ENCODE measurements at places on chromosomes 5 and 9.

DNA sequence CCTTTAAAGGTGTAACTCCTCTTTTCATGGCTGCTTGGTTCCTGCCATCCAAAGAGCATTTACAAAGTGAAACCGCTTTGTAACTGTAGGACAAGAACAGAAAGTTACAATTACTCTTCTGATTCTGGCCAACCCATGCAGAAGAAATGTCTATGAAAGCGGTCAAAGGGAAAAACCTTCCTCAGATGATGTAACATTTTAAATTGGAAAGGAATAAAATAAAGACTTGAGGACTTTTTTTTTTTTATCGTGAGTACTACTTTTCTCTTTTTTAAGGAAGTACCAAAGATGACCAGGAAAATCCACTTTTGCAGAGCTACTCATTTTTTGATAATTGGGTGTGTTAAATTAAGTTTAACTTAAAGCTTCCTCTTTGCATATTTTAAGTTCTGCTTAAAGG is 13.0 kb upstream of the C9orf72 start:
- no peak for DNase-seq

DNA sequence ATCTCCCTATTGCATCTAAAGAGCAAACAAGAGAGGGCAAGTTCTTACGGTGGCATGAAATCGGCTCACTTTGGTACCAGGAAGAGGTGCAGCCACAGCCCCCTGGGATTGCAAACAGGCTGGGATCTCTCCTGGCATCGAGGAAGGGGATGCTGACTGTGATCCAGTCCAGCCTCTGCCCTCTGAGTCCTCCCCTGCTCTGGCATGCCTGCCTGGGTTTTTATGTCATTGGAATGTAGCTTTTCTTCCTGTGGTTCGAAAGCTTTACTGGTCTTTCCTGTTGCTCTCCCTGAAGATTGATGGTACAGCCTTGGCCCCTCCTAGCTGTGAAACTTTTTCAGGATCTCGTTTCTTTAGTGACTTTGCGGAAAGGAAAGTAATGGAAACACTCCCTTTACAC is 6.6 kb downstream of the SLC46A2 start:
- no peak for DNase-seq

- no peak for DNase-seq
Observed at GRCh38 chr5:132003982-132004381, 7.5 kb downstream of the ACSL6 start.

- DNase-seq = no peak
Observed at GRCh38 chr9:112422417-112423148, 42.7 kb downstream of the HSDL2 start.

DNA sequence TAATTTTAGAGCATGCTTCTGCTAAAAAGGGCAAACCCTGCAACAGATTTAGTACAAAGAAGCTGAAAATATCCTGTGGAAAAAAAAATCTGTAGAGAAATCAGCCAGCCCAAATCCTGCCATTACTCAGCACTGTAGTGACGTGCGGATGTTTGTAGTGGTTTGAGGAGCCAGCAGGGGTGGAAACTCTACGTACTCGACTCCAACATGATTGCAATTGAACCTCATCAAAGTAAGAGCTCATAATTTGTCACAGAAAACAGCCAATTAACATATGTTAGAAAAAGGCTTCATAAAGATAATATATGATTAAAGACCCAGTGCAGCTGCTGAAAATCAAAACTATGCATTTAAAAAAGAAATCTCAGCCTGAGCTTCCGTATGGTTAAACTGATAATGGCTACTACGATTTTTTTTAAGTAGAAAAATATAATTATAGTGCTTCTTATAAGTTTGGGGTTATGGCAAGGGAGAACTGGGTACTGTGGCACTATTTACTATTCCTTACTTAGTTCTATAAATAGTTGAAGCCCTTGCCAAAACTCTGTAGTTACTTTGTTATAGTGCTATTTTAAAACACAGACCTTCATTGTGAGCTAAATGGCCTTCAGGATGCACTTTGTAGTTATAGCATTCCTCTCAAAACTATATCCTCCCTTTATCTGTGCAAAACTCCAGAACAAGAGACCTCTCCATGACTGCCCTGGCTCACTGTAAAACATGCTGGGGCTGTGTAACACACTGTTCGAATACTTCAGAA is 49.4 kb downstream of the MEF2C start:
- DNase-seq = no peak

DNA sequence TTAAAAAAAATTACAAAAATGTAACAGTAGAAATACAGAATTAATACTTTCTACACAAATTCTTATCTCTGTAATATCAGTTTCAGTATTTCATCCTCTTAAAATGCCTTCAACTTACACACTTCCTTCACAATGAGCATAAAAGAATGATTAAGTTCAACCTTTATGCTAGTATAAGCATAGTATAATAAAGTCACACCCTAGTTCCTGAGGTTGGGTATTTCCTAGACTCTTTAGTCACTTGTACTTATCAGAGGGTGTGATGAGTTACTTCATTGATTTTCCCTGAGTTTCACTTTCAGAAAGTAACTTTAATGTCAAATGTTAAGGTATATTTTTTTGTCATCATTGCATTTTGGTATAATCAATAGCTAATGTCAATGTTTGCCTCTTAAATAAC is 302.4 kb downstream of the PDE4D start:
- DNase-seq = no peak

- DNase-seq = no peak
Observed at GRCh38 chr5:173757403-173758209, 130.5 kb upstream of the CPEB4 start.

GRCh38 chr9:98709968-98710965 is 1.5 kb upstream of the GABBR2 start:
- no peak for DNase-seq

DNA sequence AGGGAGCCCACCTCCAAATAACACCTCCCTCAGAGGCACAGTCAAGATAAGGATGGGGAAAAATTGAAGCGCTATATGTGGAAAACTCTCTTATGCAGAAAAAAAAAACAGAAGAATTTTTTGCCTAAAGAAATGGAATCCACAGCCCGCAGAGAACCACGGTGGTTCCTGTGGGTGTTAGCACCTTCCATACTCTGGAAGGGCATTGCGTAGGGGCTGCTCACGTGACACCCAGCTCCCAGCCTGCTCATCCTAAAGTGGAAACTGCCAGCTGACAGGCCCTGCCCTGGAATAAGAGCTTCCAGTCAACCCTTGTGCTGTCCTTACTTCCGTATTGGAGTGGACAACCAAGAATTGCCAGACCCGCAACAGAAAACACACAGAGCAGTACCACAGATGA is 142.5 kb downstream of the FSTL4 start:
- DNase-seq = no peak

DNA sequence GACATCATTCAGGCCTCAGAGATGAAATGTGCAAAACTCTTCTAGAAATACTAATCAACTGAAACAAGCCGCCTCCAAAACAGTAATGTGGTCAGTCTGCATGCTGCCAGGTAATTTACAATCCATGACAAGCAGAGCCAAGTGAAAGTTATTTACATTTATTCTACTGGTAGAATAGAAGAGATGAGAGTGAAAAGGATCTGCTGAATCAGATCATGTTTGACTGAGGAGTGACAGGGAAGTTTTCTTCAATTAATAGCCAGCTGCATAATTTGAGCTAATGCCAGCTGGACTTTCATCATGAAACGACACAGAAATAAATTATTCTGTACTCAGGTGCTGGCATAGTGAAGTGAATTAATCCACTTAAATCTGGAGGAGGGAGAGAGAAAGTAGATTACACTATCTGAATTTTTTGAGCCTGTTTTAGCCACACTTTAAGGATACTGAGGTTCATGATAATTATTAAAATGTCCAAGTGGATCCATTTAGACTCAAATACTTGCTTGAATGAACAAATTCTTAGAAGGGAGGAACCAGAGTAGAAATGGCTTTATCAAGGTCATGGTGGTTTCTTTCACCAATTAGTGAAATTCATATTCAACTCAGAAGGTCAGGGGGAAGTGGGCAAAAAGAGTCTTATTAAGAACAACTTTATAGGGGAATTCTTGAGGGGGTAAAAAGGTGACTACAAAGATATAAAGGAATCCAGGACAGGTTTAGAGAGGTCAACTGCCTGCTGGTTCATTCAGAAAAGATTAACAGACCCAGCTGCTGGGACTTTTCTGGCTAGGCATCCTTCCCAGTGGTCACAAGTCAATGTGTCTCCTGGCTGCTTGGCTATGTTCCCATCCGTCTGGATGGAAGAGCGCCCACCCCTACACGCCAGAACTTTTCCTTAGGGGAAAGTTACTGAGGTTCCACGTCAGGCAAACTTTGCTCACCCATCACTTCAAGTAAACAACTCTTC is 350.4 kb downstream of the PDE4D start:
- DNase-seq = no peak

DNA sequence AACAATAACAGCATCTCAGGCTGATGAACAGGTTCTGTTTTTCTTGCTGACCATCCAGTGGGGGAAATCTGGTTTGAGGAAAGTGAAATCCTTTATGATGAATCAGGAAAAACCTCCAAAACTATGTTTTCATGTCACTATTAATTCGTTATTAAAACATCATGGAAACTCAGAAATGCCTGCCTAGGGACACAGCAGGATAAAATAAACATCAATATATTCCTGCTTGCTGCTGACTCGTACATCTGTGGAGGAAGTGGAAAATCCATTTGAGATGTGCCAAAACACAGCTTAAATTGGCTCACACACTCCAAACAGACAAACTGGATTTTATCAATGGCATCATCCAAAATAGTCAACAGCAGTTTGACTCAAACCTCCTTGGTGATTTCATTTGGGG is 53.0 kb downstream of the TEK start:
- no peak for DNase-seq

- no peak for DNase-seq
Observed at GRCh38 chr5:78360674-78360923, 182 bp downstream of the SCAMP1 start.

DNA sequence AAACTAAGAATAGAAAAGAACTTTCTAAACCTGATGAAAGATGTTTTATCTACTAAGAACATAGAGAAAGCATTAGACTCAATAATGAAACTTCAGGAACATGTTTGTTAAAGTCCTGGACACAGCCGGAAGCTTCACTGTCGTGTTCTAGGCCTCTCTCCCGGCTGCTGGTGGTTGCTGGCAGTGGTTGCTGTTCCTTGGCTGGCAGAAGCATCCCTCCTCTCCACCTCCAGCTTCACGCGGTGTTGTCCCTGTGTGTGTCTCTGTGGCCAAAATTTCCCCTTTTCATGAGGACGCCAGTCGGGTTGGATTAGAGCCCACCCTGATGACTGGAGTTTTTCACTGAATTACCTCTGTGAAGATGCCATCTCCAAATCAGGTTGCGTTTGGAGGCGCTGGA is 6.5 kb upstream of the MED10 start:
- DNase-seq = no peak

DNA sequence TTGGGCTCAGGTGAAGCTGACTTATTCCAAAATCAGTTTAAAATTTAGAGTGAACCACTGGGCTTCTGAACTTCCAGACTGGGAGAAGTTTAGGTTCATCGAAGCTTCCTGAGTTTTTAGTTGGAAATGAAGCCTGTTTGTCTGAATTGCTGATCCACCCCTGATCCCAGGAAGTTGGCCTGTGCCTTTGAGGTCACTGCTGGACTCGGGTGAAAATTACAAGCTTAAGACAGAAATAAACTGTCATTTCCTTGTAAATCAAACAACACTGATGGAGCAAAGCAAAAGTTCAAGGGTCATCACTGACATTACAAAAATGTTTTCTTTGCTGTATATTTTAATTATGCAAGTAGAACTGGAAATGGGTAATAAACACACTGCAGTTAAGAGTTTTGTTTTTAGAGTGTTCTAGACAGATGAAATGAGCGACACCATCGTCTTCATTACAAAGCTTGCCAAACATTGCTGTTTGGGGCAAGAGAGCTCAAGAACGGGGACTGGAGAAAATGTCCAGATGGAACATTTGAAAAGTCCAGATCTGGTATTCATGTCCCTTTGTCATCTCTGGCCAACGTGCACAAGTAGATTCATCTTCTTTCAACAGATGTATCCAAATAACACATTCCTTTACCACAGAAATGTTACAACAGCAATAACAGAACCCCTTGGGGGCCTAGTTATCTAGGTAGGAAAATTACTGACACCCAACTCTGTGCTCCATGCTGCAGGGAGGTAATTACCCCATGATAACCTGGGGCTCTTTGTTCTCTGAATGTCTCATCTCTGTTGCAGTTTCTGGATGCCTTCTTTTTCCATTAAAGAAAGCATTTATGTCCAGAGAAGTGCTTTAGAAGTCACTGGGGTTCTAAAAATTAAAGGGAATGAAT is 142.4 kb upstream of the ERCC6L2 start:
- no peak for DNase-seq

DNA sequence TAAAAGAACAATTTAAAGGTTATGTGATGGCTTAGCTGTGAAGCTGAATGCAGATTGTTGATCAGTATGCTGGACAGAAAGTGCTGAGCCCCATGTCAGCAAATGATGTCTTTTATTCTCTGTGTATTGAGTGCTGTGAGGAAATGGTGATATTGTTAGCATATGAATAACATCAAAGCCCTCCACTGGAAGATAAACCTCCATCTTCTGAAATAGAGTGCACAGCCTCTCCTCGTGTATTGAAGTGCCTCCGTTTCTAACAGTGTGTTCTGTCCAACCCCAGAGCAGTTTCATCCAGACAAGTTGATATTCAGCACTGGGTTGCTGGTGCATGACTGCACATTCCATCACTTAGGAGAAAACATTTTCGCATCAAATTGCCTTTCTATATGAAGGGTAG is 242.9 kb downstream of the CSNK1G3 start:
- DNase-seq = no peak

DNA sequence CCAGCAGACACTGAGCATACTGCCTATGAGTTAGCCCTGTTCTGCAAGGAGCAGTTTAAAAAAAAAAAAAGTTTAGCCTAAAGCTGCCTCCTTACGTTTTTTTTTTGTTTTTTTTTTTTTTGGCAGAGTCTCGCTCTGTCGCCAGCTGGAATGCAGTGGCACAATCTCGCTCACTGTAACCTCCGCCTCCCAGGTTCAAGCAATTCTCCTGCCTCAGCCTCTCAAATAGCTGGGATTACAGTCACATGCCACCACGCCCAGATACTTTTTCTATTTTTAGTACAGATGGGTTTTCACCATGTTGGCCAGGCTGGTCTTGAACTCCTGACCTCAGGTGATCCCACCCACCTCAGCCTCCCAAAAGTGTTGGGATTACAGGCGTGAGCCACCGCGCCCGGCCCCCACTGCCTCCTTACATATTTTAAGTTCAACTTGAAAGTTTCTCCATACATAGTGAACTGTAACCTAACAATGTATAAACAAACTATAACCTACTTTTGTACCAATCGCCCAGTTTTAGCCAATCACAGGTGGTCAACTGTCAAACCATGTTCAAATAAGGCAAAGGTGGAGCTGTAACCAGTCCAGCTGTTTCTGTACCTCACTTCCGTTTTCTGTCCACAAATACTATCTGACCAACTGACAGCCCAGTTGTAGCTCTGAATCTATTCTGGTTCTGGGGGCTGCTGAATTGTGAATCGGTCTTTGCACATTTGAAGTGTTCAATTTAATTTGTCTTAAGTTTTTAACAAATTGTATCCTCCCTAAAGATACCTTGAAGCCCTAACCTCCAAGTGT is 17.1 kb downstream of the GKAP1 start:
- DNase-seq = no peak
